NCI-H774 (cell line): ENCODE measurements at places on chromosomes 5 and 9.
A peak's percentile ranks its signal among the peaks of the same experiment; 100 is the strongest.

- peak; percentile 93 for DNase-seq
Observed at GRCh38 chr9:95510709-95511615, 5.8 kb downstream of the PTCH1 start.

GRCh38 chr9:93673839-93674334, 97.5 kb downstream of the PHF2 start:
- no peak for DNase-seq

DNA sequence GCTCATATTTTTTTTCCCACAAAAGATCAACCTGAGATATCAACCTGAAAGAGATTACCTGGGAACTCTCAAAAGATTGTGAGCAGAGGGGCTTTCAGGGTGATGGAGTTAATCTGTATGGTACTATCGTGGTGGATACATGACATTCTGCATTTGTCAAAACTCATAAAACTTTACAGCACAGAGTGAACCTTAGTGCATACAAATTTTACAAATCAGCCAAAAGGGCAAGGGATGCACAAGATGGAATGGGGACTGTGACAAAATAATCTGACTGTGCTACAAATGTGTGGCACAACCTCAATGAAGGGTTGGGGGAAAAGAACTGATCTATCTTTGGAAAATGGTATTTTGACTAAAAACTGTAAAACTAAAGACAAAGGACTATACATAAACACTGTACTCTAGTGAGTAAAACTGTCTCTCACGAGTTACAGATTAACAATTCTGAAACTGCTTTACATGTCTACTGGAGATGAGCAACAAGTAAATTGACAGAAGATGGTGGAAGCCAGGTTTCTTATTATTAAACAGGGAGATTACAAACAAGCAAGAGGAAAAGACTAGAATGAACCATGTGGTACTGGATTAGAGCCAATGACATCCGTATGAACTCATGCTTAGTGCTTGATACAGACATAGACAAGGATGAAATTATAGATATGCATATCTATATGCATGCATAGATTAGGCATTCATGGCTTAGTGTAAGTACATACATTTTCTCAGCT, 24.8 kb upstream of the RLN1 start:
- DNase-seq = no peak

DNA sequence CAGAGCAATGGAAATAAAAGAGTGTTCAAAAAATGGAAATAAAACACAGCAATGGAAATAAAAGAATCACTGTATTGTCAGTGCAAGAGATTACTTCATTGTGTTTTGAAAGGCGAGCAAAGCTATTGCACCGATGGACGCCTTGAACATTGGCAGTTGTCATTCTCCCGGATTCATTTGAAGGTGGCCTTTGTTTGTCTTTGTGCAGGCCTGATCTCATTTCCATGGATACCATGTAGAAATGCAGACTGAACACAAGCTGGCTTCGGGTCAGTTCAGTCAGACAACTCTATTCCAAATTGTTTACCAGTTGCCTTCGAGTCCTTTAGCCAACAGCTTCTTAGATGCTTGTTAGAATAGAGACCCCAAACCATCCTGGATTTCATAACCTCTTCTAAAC, 8.3 kb downstream of the ITGA2 start:
- DNase-seq = peak; percentile 58
